CD4-positive, alpha-beta T cell treated with Interleukin-15 for 1 hour (primary cell): ENCODE measurements at places on chromosomes 4 and X.

- DNase-seq = no peak
These were observed 29.7 kb upstream of the HMX1 start for GRCh38 chr4:8901335-8901734.

- DNase-seq = no peak
These were observed 92.9 kb upstream of the TNIP3 start for GRCh38 chr4:121256887-121257466.

- no peak for DNase-seq
These were observed 8.8 kb downstream of the ASMT start for GRCh38 chrX:1623691-1624090.

DNA sequence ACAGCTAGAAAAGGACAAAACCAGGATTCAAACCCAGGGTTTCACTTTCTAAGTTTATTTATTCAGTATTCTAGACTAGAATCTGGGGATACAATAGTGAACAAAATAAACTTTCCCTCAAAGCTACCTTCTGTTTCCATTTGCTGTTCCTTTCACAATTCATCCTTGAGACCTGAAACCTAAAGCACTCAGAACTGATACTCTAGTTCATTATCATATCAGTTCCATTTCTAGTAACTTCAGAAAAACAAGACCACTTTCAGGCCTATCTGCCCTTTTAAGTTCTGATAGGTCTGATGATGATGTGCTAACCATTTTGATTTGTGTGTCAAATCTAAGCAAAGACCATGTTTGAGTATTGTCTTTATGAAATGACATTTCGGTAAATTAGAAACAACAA lies 7.8 kb upstream of the XK start:
- no peak for DNase-seq

DNA sequence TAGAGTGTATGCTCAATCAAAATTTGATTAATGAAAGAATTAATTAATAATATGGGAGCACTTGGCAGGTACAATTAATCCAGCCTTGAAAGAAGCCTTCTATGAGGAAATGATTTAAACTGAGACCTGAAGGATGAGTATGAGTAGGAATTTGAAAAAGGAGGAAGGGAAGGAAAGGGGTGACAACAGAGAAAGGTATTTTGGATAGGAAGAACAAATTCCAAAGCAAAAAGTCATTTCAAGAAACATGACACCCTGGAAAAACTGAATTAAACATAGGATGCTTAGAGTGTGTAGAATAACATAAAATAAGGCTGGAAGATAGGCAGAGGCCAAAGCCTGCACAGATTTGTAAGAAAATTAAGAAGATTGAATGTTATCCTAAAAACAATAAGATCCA lies 29.6 kb downstream of the PHOX2B start:
- DNase-seq = no peak

DNA sequence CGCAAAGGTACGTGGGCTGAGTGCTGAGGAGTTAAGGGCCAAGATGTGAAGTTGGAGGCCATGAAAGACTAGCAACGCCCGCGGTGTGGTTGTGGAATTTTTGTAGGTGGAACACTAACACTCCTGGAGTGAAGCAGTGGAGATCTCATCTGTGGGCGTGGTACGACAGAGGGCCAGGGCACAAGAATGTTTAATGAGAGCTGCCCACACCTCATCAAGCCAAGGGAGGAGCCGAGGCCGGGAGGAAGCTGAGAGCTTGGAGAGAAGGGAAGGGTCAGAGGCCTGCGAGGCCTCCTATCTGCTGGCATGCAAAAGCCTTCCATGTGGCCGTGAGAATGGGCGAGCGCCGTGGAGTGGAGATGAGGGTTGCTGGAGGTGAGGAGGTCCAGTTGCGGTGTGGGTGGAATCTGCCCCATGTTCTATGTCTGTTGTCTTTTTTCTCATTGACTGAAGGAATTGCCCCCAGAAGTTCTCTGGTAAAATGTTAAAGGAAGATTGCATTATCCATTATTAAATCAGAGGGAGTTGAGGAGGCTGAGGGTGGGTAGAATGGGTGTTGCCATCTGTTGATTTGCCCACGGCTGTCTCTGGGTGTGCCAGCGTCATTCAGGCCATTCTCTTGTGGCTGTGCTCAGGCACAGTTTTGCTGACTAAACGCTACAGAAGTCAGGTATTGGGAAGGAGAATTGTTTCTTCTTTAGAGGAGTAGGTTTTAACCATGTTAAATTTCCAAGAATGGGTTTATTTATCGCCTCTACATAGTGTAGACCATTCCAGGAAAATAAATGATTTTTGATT lies 19.8 kb downstream of the SNX25 start:
- DNase-seq = no peak
